GM19239 (cell line): ENCODE measurements at places on chromosomes 4 and X.

GRCh38 chr4:11004818-11005217 lies 320.2 kb upstream of the CLNK start:
- no peak for DNase-seq

GRCh38 chr4:181645489-181645888 lies 597.7 kb upstream of the TENM3 start:
- DNase-seq = no peak

DNA sequence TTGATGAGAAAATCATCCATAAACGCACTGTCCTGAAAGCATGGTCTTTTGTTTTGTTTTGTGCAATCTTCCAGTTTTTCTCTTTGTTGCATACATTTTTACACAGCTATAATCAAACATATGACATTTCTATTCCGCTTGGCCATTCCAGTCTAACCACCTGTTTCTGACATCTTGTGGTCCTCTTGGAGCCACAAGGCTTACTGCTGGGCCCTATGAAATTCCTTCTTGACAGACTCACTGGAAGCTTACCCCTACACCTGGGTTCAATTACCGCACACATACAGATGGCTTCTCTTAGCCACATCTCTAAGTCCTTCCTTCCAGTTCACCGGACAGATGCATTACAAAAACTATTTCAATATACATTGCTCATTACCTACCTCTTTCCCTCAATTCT lies 72.4 kb downstream of the PAPSS1 start:
- no peak for DNase-seq

GRCh38 chr4:86549163-86549788 lies 44.8 kb upstream of the PTPN13 start:
- DNase-seq = no peak

DNA sequence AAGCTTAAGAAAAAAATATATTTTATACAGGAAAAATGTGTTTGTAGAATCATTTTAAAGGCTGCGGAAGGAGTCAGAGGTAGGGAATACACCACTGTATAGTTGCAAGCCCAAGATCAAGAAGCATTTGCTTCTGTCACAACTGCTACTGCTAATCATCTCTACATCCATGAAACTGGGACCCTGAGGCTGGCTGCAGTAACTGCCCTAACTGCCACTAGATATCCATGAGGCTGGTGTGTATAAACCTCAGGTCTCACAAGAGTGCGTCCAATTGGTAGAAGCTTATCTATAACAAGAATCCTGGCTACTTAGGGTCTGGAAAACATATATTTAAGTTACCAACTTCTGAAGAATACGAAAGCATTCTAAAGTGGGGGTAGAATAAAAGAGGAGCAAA lies 69.1 kb downstream of the RXFP1 start:
- no peak for DNase-seq
